ENCODE measurements at places on chromosomes 6 and 20.

DNA sequence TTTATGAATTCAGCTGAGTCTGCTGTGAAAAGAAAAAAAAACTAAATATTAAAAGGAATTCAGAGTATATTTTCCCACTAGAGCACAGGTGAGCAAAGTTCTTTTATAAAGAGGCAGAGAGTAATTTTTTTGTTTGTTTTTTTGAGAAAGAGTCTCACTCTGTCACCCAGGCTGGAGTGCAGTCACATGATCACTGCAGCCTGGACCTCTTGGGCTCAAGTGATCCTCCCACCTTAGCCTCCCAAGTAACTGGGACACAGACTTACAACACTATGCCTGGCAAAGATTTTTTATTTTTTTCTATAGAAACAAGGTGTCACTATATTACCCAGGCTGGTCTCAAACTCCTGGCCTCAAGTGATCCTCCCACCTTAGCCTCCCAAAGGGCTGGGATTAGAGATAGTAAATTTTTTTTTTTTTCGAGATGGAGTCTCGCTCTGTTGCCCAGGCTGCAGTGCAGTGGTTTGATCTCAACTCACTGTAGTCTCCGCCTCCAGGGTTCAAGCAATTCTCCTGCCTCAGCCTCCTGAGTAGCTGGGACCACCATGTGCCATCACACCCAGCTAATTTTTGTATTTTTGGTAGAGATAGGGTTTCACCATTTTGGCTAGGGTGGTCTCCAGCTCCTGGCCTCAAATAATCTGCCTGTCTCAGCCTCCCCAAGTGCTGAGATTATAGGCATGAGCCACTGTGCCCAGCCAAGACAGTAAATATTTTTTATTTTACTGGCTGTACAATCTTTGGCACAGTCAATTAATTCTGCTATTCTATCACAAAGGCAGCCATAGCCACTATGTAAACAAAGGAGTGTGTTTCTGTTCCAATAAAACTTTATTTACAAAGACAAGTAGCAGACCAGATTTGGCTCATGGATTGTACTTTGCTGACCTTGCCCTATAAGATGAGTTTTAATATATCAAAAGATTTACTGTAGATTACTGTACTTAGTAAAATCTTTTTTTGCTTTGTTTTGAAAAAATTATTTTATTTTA is 14.5 kb upstream of the B4GALT5 start:
- no peak for DNase-seq

GRCh38 chr20:38460040-38460623 is 12.5 kb upstream of the RALGAPB start:
- no peak for DNase-seq

DNA sequence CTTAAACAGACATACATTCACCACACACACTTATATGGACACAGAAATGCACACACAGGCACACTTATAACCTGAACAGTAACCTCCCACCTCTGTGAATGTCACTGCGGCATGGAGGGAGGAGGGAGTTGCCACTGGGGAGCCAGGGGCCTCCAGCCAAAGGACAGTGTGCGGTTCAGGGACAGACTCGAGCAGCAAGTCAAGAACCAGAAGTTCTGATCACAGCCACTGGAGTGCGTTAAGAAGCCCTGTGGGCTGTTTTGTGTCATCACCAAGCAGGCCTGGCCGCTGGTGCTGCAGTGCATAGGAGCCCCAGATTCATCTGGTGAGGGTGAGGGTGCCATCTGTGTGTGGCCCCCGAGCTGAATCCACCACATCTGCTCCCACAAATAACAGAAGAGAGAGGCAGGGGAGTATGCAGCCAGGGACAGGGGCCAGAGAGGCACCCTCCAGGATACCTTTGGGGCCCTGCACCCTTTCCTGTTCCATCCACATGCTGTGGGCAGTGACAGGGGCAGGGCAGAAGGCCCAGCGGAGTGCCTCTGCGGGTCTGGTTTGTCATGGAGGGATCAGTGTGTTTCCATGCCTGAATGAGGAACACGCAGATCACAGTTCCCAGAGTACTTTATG is 20.3 kb downstream of the SYNDIG1 start:
- DNase-seq: no peak

- no peak for DNase-seq
Measured at GRCh38 chr20:7437311-7437710, 502.9 kb downstream of the HAO1 start.

- no peak for DNase-seq
Measured at GRCh38 chr20:38085026-38085425, 51.5 kb downstream of the RPRD1B start.

- DNase-seq: no peak
Measured at GRCh38 chr20:48912065-48912464, 9.4 kb upstream of the ARFGEF2 start.

DNA sequence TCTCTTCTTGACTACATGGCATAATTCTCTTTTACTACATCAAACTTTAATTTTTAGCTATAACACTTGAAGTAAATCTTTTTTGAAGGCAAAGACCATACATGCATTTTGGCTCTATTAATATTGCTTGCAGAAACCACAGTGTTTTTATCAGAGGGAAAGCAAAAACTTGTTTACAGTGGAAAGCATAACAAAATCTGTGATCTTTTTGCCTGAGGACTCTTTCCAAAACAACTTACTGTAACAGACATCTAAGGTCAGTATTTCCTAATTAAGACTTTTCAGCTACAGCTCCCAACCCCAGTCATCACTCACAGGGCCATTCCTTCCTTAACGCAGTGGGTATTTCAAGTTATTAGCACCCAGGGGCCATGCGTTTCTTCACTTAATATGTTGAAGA is 274.7 kb downstream of the CDKAL1 start:
- no peak for DNase-seq

DNA sequence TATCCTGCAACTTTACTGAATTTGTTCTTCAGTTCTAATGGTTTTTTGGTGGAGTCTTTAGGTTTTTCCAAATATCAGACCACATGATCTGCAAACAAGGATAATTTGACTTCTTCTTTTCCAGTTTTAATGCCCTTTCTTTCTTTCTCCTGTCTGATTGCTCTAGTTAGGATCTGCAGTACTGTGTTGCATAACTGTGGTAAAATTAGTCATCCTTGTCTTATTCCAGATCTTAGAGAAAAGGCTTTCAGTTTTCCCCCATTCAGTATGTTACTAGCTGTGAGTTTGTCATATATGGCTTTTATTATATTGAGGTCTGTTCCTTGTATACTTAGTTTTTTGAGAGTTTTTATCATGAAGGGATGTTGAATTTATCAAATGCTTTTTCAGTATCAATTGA is 4.3 kb downstream of the MICA start:
- peak; percentile 77 for DNase-seq

GRCh38 chr20:57614490-57615444 is 5.5 kb downstream of the ZBP1 start:
- DNase-seq: no peak

- no peak for DNase-seq
Measured at GRCh38 chr6:79704200-79704599, 73.1 kb downstream of the SH3BGRL2 start.

DNA sequence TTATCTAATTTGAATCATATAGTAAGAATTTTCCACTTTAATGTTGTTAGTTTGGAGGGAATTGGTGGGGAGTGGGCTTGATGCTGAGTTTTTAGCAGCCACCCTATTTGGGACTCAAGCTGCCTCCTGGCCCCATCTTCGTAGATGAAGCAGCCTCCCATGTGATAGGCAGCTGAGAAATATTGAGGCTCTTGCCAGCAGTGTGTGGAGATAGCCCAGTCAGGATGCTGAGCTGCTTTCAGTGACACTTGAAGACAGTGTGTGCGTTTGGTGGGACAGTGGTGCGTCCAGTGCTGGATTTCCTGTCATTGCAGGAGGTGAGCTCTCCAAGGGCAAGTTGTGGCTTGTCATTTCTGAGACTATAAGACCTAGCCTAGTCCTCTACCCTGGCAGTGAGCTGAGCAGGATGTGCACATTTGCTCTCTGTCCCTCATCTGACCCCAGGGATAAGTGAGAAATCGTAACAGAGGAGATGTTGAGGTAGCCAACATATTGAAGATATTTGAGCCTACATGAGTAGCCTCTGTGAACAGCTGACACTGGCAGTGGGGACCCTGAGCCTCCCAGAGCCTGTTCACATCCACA is 47.9 kb upstream of the RNF8 start:
- no peak for DNase-seq

DNA sequence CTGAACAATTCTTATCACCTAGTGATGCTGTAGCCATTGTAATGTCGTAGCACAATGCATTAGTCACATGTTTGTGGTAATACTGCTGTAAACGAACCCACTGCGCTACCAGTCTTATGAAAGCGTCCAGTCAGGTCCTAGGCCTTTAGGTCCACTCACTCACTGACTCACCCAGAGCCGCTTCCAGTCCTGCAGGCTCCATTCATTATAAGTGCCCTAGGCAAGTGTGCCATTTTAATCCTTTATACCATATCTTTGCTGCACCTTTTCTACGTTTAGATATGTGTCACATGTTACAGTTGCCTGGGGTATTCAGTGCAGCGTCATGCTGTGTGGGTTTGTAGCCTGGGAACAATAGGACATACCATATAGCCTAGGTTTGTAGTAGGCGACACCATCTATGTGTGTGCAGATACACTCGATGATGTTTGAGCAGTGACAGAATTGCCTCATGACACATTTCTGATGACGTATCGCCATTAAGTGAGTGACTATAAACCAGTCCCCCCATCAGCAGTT is 15.4 kb downstream of the IGF2R start:
- peak; percentile 92 for DNase-seq

- peak; percentile 56 for DNase-seq
Measured at GRCh38 chr20:3786126-3786484, 435 bp downstream of the CENPB start.
